ENCODE measurements at places on chromosomes 2 and 18. TPM values are rescaled to one million over a fixed set of nuclear protein-coding genes. Genes with fewer than 3 reads are reported as not detected.

DNA sequence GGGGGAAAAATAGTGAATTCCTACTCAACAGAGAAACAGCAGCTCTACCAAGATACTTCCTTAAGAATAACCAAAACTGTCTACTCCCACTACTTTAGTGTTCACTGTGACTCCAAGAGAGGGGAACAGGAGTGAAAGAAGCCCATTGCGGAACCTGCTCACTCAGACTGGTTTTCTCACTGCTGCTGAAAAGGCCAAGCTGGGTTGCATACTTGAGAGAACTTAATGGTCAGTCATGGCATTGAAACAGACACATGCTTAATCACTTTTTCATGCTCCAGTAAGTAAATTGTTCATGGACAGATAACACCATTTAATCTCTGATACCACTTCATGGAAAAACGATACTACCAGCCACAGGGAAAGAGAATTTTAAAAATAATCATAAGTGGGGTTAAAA is 35.7 kb upstream of the SLC8A1 start:
- DNase-seq = no peak

DNA sequence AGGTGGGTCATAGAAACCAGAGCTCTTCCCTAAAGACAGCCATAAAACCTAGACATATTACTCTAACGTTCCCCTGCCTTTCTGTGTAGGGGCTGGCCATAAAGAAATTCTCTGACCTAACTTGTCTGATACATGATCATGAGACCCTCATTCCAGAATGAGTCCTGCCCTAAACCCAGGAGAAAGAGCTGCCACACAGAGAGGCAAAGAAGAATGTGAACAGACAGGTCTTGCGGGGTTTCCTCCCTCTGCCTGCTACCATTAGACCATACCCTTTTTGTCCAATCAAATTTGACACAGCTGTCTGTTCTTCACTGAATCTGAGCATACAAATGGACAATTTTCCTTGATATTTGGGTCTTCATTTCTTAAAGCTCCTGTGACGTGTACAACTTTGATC is 198.8 kb upstream of the LHCGR start:
- DNase-seq = no peak

DNA sequence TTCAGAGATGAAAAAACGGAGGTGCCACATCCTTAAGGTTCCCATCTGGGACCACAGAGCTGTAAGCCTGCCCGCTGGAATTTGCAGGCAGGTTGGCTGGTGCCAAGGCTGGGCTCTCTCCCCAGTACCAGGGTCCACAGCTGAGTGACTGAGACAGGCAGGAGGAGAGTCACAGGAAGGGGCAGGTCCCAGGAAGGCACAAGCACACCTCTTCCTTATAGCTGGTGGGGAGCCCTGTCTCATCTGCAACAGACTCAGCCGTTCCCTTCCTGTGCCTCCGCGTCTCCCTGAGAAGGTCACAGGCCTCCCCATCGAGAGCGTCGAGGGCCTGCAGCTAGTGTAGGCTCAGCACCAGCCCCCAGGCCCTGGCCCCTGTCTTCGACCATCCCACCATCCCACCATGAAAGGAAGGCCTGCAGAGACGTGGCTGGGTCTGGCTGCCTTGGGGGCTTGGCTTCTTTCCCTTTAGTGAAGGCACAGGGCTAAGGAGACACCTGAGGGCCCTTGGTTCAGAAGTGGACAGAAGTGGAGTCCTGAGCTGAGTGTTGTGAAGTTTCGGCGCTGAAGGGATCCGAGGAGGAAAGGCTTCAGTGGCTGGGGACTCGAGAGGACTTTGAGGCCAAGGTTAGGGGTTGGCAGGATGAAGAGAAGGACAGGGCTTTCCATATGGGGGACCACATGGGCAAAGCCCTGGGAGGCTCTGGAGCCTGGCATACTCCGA is 26.8 kb downstream of the GLI2 start:
- DNase-seq = peak; percentile 11

DNA sequence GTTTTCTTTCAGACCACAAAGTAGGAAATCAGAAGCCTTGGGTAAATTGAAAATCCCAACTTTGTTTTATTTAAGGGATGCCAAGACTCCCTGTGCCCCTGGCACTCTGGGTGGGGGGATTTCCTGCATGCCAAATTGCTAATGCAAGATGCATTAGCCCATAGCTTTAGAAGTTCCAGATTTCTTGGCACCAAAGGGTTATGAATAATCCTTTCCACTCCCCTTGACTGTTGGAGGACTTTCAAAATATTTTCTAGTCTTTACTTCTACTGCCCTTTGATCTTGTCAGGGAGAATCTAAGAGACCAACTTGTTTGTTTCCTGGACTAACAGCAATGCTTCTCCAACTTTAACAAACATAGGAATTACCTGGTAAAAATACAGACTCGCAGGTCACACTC is 81.8 kb upstream of the TGIF1 start:
- DNase-seq = no peak

GRCh38 chr2:105395691-105396090 is 3.2 kb downstream of the FHL2 start:
- DNase-seq = no peak

GRCh38 chr2:203534621-203535077 is 452 bp downstream of the RAPH1 start:
- DNase-seq = peak; percentile 30

GRCh38 chr2:202042444-202042843 is 8.8 kb downstream of the FZD7 start:
- DNase-seq = no peak

- no peak for DNase-seq
Measured at GRCh38 chr18:56248610-56249235, 389.7 kb downstream of the TXNL1 start.

GRCh38 chr2:70085711-70086277 is 1.5 kb upstream of the PCBP1 start:
- DNase-seq = no peak

- DNase-seq = no peak
Measured at GRCh38 chr2:59804732-59805131, 748.7 kb downstream of the BCL11A start.

GRCh38 chr2:109531221-109531620 is 82.5 kb downstream of the SEPTIN10 start:
- DNase-seq = no peak

- DNase-seq = no peak
Measured at GRCh38 chr2:236341067-236341466, 76.9 kb upstream of the ASB18 start.

GRCh38 chr2:234463626-234464290 is 33.1 kb downstream of the ARL4C start:
- no peak for DNase-seq

DNA sequence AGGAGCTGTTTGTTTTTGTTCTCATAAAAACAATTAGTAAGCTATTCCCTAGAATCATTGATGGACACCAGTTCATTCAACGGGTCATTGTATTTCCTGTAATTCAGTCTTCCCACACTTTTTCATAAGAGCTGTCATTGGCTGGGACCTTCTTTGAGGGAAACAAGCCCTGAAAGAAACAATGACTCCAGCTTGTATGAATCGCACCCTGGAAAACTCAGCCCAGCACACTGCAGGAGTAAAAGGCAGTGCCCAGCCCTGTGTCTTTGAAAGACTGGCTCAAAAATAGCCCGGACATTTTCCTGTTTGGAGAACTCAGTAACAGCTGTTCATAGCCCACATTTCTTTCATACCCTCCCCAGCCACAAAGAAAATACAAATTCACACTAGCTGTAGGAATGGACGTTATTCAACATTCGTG is 81.5 kb downstream of the NCKAP5 start:
- DNase-seq = no peak

- no peak for DNase-seq
Measured at GRCh38 chr2:164314148-164314547, 307.1 kb downstream of the GRB14 start.

GRCh38 chr18:10989486-10989885 is 159.9 kb downstream of the PIEZO2 start:
- DNase-seq = no peak

DNA sequence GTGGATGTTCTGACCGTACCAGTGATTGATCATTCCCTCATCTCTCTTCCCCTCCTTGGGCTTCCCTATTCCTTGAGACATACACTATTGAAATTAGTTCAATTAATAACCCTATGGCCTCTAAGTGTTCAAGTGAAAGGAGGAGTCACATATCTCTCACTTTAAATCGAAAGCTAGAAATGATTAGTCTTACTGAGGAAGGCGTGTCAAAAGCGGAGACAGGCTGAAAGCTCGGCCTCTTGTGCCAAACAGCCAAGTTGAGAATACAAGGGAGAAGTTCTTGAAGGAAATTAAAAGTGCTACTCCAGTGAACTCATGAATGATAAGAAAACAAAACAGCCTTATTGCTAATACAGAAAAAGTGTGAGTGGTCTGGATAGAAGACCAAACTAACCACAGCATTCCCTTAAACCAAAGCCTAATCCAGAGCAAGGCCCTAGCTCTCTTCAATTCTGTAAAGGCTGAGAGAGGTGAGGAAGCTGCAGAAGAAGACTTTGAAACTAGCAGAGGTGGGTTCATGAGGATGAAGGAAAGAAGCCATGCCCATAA is 144.4 kb upstream of the LYPD6 start:
- no peak for DNase-seq

GRCh38 chr2:86224645-86225355 is 25.5 kb downstream of the MRPL35 start:
- DNase-seq = no peak

DNA sequence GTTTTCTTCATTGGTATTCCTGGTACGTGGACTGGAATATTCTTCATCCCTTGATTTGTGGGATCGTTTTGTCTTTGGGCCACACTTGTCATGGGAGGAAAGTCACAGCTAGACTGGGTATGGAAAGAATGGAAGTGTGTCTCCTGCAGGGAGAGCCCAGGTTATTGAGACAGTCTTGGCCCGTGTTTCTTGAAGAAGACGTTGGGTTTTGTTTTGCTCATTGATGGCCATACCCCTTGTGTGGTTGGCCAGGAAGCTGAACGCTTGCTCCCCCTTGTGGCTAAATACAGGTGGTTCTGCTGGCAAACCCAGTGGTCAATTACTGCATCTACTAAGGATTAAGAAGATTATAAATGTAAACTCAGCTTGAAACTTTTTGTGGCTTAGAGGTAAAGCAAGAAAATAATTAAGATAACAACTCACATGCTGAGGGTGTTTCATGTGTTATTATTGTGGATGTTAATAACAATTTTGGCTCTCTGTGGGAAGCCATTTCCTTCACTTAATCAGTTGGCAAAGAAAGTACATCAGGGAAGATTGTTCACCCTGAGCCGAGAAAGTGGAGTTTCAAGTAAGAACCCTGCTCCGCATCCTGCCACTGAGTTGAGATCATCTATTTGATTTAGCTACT is 91.8 kb downstream of the NEDD4L start:
- peak; percentile 47 for DNase-seq

DNA sequence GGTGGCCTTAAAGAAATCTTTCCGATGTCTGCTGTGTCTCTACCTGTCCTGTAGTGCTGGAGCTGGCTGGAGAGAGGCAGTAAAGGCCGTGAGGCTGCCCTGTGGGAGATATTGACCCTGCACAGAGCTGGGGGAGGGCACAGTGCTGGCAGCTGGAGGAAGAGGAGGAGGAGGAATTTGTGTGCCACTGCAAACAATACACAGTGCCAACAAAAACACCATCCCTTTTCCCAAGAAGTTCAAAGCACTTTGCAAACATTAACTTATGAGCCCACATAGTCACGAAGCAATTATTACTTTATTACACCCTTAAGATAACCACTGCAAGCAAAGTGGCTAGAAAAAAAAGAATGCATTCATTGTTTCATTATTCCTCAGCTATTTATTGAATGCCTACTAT is 45.0 kb upstream of the CYTIP start:
- DNase-seq = no peak

DNA sequence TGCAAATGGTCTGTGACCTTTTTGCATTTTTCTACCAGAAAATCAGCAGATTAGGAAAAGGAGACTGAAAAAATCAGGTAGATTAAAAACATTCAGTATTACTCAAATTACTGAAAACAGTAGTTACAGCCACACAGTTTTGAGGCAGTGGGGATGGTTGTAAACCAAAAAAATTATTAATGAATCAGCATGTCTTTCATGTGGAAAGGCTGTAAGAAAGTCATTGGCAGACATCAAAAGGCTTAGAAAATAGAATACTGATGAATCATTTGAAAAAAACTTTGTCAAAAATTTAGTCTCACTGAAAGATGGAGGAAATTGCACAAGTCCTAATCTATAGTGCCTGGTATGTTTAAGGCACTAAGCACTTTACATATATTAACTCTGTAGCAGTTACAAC is 133.9 kb upstream of the GCFC2 start:
- no peak for DNase-seq

GRCh38 chr18:40676668-40677067 is 1278.4 kb upstream of the PIK3C3 start:
- DNase-seq = no peak

GRCh38 chr2:46142546-46143428 is 154.4 kb upstream of the EPAS1 start:
- no peak for DNase-seq

GRCh38 chr2:25041307-25041927 is 459 bp upstream of the EFR3B start:
- DNase-seq = peak; percentile 54

DNA sequence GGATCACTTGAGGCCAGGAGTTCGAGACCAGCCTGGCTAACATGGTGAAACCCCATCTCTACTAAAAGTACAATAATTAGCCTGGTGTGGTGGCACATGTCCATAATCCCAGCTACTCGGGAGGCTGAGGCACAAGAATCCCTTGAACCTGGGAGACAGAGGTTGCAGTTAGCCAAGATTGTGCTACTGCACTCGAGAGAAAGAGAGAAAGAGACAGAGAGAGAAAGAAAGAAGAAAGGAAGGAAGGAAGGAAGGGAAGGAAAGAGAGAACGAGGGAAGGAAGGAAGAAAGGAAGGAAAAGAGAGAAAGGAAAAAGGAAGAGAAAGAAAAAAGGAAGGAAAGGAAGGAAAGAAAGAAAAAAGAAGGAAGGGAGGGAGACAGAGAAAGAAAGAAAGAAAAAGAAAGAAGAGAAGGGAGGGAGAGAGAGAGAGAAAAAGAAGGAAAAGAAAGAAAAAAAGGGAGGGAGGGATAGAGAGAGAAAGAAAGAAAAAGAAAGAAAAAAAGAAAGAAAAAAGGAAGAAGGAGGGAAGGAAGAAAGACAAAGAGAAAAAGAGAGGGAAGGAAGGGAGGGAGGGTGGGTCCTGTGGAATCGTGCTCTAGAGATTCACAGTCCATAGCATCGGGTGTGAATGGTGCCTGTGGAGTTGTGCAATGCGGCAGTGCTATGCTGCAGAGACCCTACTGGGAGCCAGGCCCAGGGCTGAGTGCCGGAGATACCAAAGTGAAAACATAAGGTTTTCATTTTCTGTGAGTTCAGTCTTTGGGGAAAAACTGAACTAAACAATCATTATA is 4.6 kb upstream of the SDC1 start:
- DNase-seq = no peak

- no peak for DNase-seq
Measured at GRCh38 chr2:69716555-69717120, 25.3 kb upstream of the ANXA4 start.

- DNase-seq = no peak
Measured at GRCh38 chr2:150587547-150588505, 100.4 kb upstream of the RND3 start.

GATA6 gene
- total RNA-seq = 50.5 TPM

CNOT11 gene
- total RNA-seq = 19.7 TPM

SPAST gene
- 58.1 TPM for total RNA-seq

ZNF804A gene
- 7.9 TPM for total RNA-seq

REG1B gene
- total RNA-seq = not detected

NETO1 gene
- total RNA-seq = not detected

DCC gene
- not detected for total RNA-seq

ITPRIPL1 gene
- 7.3 TPM for total RNA-seq

NEUROD1 gene
- total RNA-seq = not detected

DNER gene
- 3.6 TPM for total RNA-seq

PRKAG3 gene
- total RNA-seq = not detected
